ENCODE measurements at places on chromosomes 6 and 20. TPM values are rescaled to one million over a fixed set of nuclear protein-coding genes. Genes with fewer than 3 reads are reported as not detected.

The PDYN gene
- not detected for total RNA-seq

The ABHD16B gene
- total RNA-seq: not detected

The SNAP25 gene
- total RNA-seq: not detected

The PRDM13 gene
- total RNA-seq: not detected

DNA sequence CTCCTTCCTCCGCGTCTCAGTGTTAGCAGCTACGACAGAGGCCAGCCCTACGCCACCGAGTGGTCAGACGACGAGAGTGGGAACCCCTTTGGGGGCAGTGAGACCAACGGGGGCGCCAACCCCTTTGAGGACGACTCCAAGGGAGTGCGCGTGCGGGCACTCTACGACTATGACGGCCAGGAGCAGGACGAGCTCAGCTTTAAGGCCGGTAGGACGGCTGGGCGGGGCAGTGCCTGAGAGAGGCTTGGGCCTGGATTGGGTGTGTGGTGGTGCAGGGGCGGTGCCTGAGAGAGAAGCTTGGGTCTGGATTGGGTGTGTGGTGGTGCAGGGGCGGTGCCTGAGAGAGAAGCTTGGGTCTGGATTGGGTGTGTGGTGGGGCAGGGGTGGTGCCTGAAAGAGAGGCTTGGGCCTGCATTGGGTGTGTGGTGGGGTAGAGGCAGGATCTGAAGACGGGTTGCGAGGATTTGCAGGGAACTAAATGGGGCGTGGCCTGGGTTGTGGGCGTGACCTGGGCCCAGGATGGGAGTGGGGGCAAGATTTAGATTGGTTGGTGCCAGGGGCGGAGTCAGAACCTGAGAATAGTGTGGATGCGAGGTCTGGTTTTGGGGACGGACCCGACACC lies 24.4 kb downstream of the SPDEF start:
- peak; percentile 16 for DNase-seq

GRCh38 chr6:154736618-154737259 lies 3.5 kb downstream of the SCAF8 start:
- no peak for DNase-seq

DNA sequence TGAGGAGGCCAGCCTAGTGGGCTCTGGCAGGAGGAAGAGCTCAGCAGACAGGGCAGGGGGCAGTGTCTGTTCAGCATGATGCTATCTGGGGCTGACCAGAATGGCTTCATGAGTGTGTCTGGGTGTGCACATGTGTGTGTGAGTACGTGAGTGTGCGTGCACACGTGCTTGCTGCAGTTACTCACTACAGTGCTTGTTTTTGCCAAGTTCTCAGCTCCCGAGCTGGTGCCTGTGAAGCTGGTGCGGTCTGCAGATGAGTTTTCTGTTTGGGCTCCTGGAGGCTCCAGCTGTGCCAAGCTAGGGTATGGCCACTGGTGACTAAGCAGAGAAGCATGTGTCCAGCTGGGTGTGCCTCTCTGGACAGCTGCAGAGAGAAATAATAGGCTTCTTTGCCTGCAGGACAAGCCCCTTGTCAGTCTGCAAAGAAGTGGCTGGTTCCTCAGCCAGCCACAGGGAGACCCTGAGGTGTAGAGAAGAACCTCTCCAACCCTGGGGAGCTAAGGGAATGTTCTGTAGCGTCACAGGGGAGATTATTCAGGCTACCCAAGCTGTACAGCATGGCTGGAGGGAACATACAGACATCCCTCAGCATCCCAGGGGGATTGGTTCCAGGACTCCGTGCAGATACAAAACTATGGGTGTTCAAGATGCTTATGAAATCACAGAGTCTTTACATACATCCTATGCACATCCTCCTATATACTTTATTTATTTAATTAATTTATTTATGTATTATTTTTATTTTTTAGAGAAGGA lies 40.2 kb upstream of the FAM50B start:
- no peak for DNase-seq

DNA sequence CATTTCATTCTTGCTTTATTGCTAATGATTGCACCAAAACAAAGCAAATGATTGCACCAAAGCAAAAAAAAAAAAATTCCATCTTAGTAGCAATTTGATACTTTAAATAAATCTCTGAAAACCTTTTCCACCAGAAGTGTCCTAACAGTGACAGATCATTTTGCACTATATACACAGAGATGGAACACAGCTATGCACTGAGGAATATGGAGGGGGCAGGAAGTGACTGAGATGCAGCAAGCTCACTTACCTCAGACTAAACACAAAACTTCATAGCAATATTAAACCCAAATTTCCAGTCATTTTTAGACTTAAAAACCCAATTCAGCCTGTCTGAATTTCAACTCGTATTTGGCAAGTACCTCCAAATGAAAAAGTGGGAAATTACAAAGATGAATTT lies 41.2 kb downstream of the HIVEP2 start:
- no peak for DNase-seq

GRCh38 chr20:61912665-61913422 lies 152.8 kb downstream of the TAF4 start:
- no peak for DNase-seq

DNA sequence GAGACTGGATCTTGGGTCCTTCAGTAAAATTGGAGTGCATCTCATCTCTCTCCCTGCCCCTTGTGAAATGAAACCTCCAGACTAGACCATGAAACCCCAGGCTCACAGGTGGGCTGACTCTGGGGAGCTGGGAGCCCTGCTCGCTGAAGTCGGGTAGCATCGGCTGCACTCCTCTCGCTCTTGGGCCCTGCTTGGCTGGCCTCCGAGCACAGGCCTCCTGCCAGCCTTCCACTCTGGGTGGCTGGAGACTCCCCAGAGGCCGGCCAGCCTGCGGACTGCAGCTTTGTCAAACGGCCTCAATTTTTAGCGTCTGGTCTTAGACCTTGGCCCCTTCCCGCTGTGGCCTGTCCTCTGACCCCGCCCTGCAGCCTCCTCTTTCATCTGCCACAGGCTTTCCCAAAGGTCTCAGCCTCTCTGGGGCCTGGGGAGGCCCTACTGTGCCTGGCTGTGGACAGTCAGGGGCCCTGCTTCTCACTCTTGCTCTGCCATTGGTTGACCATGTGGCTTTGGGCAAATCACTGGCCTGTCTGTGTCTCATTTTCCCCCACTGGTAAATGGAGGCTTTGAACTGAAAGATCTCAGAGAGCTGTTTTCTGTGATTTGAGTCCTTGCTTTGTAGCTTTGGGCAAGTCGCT lies 45.1 kb downstream of the SRC start:
- no peak for DNase-seq

GRCh38 chr6:43304361-43304760 lies 4.3 kb downstream of the CRIP3 start:
- no peak for DNase-seq

GRCh38 chr6:25175196-25175595 lies 104.0 kb upstream of the CARMIL1 start:
- DNase-seq: no peak

DNA sequence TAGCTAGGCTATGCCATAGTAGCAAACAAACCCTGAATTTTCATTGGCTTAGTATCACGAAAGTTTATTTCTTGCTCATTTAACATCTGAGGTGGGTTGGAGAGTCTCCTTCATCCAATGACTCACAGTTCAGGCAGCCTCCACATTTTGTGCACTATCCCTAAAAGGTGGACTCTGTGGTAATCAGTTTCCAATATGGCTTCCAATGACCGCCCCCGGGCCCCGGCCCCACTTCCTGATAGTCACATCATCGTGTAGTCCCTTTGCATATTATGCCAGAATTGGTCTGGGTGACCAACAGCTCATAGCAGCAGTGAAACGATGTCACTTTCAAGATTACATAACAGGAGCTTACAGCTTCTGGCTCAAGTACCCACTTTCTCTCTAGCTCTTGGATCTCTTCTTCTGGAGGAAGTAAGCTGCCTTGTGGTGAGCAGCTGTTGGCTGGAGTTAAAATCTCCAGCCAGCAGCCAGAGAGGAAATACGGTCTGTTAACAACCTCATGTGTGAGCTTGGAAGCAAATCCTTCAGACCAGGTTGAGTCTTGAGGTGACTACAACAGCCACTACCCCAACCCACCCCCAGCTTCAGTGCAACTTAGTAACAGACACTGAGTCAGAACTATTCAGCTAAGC lies 7.8 kb downstream of the HCRTR2 start:
- no peak for DNase-seq

DNA sequence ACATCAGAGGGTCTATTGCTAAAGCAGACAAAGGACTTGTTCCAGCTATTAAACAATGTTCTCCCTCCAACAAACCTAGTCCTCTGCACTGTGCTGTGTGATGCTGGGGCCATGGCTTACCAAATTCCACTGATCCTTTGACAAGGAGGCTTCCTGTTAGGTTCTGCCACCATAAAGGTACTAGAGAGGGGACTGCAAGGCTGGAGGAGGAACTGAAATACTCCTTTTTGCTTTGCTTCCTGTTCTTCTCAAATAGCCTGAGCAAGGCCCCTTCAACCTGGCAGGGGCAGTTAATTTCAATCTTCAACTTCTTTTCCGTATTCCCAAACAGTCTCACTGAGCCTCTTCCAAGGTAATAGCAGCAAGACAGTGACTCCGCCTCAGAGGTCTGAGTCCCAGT lies 286.4 kb upstream of the IRAK1BP1 start:
- no peak for DNase-seq
